ENCODE measurements at places on chromosomes 1 and 21. TPM values are rescaled to one million over a fixed set of nuclear protein-coding genes. Genes with fewer than 3 reads are reported as not detected.

DNA sequence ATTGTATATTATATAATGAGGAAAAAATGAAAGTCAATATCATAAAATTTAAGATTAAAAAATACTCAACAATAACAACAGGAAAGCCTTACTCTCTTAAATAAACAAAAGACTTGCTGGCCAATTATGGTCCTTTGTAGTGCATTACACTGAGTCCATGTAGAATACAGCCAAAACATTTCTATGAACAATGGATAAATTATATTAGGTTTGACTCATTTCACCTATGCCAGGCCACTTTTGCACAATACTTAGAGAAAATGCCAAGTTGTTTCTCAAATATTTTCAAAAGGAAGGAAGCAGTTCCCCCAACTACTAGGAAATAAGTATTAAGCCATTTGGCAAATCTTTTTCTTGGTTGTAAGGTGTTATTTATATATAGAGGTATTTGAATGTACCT, 19.8 kb upstream of the UCK2 start:
- DNase-seq = no peak

DNA sequence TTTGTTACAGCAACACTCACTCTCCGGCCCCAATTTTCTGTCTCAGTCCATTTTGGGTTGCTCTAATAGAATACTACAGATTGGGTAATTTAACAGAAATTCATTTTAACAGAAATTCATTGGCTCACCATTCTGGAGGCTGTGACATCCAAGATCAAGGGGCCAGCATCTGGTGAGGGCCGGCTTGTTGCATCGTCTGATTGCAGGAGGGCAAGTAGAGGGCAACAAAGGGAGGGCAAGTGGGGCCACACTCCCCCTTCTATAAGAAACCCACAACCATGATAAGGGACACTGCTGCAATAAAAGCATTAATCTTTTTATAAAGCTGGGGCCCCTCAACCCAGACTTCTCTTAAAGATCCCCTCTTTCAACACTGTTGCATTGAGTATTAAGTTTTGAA, 260.1 kb upstream of the TMPRSS15 start:
- no peak for DNase-seq

- no peak for DNase-seq
Measured at GRCh38 chr1:183622013-183622412, 13.6 kb downstream of the ARPC5 start.

GRCh38 chr1:221815660-221816059, 73.8 kb upstream of the DUSP10 start:
- DNase-seq = no peak

- DNase-seq = no peak
Measured at GRCh38 chr1:209829716-209830115, 1.9 kb downstream of the UTP25 start.

DNA sequence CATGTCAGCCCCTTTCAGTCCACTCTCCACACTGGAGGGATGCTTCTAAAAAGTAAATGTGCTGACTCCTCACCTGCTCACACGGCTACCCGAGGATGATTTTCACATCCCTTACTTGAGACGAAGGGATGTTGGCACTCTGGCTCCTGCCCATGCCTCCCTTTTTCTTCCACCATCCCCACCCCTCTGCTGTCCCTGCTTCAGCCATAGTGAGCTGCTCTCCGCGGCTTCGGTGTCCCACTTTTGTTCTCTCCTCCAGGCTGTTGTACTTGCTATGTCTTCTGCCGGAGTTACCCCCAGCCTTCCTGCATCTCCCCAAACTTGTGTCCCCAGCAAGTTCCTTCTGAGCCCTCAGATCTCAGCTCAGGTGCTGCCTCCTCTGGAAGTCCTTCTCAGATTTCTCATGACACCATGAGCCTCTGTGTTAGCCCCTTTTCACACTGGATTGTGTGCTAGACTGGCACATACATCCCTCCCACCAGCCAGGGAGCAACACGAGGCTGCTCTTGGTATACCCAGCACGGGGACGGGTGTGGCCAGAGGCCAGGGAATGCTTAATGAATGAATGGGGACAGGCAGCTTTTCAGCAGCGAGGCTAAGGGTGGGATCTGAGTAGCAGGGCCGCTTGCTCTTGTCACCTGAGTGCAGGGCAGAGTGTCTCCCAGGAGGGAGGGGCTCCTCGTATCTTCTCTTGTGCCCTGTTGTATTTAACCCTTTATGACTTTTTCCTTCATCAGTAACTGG, 1.3 kb downstream of the ACOT11 start:
- peak; percentile 59 for DNase-seq

DNA sequence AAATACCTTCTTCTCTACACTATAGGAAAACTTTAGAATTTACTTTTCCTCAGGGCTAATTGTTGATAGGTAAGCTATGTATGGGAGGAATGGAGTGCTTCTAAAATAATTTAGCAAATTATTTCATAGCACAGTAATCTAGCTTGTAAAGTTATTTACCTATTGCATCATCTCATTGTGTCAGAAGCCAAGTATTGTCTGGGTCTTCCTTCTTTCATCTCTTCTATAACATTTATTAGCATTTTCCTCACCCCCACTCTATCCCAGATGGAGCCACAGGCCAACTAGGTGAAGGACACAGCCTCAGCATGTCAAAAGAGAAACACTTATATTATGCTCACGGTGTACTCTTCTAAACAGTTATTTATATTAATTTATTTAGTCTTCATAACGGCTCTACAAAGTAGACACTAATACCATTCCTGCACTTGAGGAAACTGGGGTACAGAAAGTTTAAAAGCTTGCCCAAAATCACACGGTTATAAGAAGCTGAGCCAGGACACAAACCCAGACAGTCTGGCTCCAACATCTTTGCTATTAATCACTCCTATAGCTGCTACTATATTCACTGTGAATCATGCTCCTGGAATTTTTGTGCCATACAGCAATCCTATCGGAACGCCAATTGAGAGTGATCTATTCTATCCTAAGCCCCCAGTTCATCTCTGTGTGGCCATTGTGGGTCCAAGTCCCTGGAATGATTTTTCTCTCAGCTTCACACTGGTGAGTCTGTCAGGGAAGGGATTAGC, 43.1 kb downstream of the OR10J5 start:
- no peak for DNase-seq

APH1A gene
- total RNA-seq = 64.9 TPM

FABP3 gene
- total RNA-seq = 3,527 TPM

NHLH1 gene
- total RNA-seq = not detected

AGT gene
- total RNA-seq = 86.3 TPM

Measured in right atrium auricular region (tissue), 2 donors.